Neural crest cell (in vitro differentiated cells): ENCODE measurements at places on chromosomes 4 and X. TPM values are rescaled to one million over a fixed set of nuclear protein-coding genes. Genes with fewer than 3 reads are reported as not detected.

The PLAC8 gene
- 0.40 and 0.57 TPM in 2 replicates for total RNA-seq

The FAM184B gene
- 0.12 and 0.16 TPM in 2 replicates for total RNA-seq

The KCTD8 gene
- not detected in 2 replicates for total RNA-seq

The APLN gene
- total RNA-seq, result 1.2 and 1.3 TPM in 2 replicates

The TMPRSS11B gene
- not detected in 2 replicates for total RNA-seq

The FLNA gene
- total RNA-seq, result 786 and 809 TPM in 2 replicates

The HSD17B13 gene
- not detected in 2 replicates for total RNA-seq

The MAGEC1 gene
- not detected in 2 replicates for total RNA-seq

The ALPK1 gene
- 0.68 and 1.3 TPM in 2 replicates for total RNA-seq

The FRAS1 gene
- 8.4 and 9.3 TPM in 2 replicates for total RNA-seq

The UGT2B10 gene
- total RNA-seq, result not detected in 2 replicates
